Cardiac muscle cell (in vitro differentiated cells and primary cell): ENCODE measurements at places on chromosomes 16 and 17. TPM values are rescaled to one million over a fixed set of nuclear protein-coding genes. Genes with fewer than 3 reads are reported as not detected.

GRCh38 chr17:13947499-13947898 lies 121.8 kb upstream of the COX10 start:
- no peaks in the 10 kb centered on the region for H3K36me3 ChIP-seq
- peaks cover 2% of the 10 kb centered on the region for H3K27me3 ChIP-seq
- no peaks in the 10 kb centered on the region for H3K4me1 ChIP-seq
- H3K27ac ChIP-seq, result no peak overlapping the region

DNA sequence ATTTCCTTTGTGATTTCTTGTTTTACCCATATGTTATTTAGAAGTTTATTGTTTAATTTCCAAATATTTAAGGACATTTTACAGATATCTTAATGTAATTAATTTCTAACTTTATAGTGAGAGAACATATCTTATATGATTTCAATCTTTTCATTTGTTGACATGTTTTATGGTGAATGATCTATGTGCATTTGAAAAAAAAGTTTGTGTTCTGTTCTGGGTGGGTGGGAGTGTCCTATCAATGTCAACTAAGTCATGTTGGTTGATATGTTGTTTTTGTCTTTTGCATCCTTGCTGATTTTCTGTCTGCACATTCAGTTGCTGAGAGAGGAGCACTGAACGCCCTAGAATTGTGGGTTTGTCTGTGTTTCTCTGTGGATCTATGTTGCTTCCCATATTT lies 50.3 kb upstream of the CBFA2T3 start:
- H3K4me3 ChIP-seq, result no peak overlapping the region
- peaks cover 10% of the 10 kb centered on the region for H3K27me3 ChIP-seq
- no peak for DNase-seq
- no peaks in the 10 kb centered on the region for H3K4me1 ChIP-seq
- no peak overlapping the region for H3K27ac ChIP-seq
- H3K36me3 ChIP-seq, result no peaks in the 10 kb centered on the region

GRCh38 chr16:81590714-81591544 lies 146.3 kb downstream of the CMIP start:
- no peaks in the 10 kb centered on the region for H3K27me3 ChIP-seq
- H3K4me1 ChIP-seq, result peaks cover 11% of the 10 kb centered on the region
- H3K4me3 ChIP-seq, result no peak overlapping the region
- H3K36me3 ChIP-seq, result no peaks in the 10 kb centered on the region

DNA sequence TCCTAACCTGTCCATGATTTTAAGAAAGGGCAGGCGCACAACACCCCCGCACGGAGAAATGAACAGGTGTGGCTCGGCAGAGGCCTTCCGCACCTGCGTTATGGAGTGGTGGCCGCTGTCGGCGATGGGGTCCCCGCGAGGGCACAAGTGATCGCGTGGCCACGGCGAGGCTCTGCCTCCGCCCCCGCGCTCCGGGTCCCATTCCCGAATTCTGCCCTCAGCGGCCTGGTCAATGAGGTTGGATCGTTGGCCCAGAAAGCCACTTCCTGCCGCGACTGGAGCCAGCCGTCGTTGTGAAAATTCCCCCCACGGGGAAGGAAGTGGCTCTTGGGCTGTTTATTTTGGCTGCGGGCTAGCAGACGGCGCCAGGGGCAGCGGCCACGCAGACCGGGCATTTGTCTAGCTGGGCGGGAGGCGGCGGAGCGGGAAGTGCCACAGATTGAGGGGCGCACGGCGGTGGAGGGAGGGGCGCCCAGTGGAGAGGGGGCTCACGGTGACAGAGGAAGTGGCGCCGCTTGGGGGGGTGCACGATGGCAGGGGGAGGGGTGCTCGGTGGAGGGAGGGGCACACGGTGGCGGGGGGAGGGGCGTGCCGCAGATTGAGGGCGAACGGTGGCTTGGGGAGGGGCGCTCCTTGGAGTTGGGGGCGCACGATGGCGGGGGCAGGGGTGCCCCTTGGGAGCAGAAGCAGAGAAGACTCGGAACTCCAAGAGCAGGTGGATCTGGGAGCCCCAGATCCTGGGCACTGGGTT lies 25.0 kb downstream of the MRC2 start:
- H3K36me3 ChIP-seq, result no peaks in the 10 kb centered on the region
- peak; percentile 75 for DNase-seq
- peak overlapping the region; percentile 25 for H3K4me3 ChIP-seq
- peak overlapping the region; percentile 79 for H3K27ac ChIP-seq

GRCh38 chr17:63446753-63447470 lies 806 bp upstream of the CYB561 start:
- peak; percentile 91 for DNase-seq
- no peak overlapping the region for H3K27ac ChIP-seq

DNA sequence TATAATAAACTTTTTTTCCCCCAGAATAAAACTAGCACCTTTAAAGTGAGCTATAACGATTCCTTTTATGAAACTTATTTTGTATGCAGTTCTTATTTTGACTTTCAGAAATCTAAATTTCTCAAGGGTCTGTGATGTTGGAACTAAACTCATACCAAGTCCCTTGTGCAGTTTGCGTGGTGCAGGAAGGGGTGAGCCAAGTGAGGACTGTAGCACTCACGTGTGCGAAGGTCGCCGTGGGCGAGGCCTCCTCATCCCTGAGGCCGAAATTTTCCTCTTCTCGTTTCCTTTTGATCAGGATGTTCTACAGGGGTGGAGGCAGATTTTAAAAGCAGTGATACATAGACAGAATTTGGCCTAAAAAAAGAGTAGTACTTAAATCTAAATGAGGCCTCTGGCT lies 73.7 kb downstream of the RPTOR start:
- H3K4me1 ChIP-seq, result no peaks in the 10 kb centered on the region
- no peaks in the 10 kb centered on the region for H3K27me3 ChIP-seq

- no peak overlapping the region for H3K27ac ChIP-seq
- peak overlapping the region; percentile 68 for H3K4me3 ChIP-seq
- no peaks in the 10 kb centered on the region for H3K36me3 ChIP-seq
- DNase-seq, result no peak
These were observed 1.8 kb downstream of the MPP2 start for GRCh38 chr17:43905400-43905984.

- no peaks in the 10 kb centered on the region for H3K27me3 ChIP-seq
- H3K4me3 ChIP-seq, result no peak overlapping the region
- no peak overlapping the region for H3K27ac ChIP-seq
- H3K36me3 ChIP-seq, result no peaks in the 10 kb centered on the region
- peak; percentile 82 for DNase-seq
These were observed 404.1 kb downstream of the WWOX start for GRCh38 chr16:78503602-78504001.

- DNase-seq, result peak; percentile 90
- H3K4me1 ChIP-seq, result no peaks in the 10 kb centered on the region
- no peak overlapping the region for H3K4me3 ChIP-seq
- no peak overlapping the region for H3K27ac ChIP-seq
These were observed 15.0 kb upstream of the SCIMP start for GRCh38 chr17:5249615-5250014.

DNA sequence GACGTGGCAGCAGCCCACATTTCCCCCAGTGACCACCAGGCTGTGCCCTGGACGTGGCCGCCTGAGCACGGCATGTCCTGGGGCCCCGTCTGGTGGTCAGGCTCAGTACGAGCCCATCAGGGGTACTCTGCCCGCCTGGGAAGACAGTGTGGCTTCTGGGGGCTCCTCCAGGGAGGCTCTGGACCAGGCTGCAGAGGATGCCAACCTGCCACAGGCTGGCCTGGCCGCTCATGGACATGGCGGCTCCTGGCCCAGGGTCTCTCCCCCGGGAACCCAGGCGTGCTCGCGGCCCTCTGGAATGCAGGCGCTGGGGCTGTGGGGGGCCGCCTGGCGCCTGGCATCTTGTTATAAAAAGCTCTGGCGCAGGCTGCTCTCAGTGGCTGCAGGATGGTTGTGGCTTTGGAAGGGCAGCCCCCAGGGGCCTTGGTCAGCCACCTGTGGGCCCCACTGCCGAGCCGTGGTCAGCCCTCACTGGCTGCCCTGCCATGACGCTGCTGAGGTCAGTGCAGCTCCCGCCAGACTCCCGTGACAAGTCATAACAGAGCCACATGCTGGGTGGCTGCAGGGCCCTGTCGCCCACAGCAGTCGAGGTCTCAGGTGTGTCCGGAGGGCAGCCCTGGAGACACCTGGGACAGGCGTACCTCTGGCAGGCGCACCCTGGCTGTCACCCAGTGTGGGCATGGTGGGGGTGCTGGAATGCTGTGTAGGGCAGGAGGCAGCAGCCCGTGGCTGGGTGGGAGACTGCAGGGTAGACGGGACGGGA lies 15.0 kb downstream of the CENPX start:
- no peaks in the 10 kb centered on the region for H3K36me3 ChIP-seq
- H3K4me1 ChIP-seq, result peaks cover 6% of the 10 kb centered on the region
- no peak overlapping the region for H3K4me3 ChIP-seq
- H3K27me3 ChIP-seq, result no peaks in the 10 kb centered on the region
- DNase-seq, result no peak

GRCh38 chr17:75785016-75785890 lies 647 bp downstream of the UNK start:
- peak; percentile 97 for DNase-seq
- peaks cover 28% of the 10 kb centered on the region for H3K4me1 ChIP-seq
- H3K27me3 ChIP-seq, result no peaks in the 10 kb centered on the region
- peak overlapping the region; percentile 98 for H3K27ac ChIP-seq
- no peaks in the 10 kb centered on the region for H3K36me3 ChIP-seq

DNA sequence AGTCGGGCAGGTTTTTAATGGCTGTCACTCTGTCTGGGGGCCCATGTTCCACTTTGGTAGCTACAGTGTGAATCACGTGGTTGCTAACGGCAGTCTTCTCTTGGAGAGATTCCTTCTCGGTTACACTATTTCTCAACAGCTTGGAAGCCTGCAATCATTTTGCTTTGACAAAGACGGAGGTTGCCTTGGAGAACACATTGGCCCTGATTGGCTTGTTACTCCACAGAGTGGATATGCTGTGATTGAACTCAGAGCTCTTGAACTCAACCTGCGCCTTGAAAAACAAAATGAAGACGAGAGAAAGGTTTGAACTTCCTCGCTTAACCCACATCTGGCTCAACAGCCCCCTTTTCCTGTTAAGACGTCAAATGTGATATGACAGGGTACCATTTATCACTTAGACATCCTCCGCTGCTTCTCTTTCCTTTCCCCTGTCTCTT lies 218.9 kb downstream of the MAF start:
- H3K36me3 ChIP-seq, result no peaks in the 10 kb centered on the region
- no peak overlapping the region for H3K4me3 ChIP-seq
- no peaks in the 10 kb centered on the region for H3K4me1 ChIP-seq

DNA sequence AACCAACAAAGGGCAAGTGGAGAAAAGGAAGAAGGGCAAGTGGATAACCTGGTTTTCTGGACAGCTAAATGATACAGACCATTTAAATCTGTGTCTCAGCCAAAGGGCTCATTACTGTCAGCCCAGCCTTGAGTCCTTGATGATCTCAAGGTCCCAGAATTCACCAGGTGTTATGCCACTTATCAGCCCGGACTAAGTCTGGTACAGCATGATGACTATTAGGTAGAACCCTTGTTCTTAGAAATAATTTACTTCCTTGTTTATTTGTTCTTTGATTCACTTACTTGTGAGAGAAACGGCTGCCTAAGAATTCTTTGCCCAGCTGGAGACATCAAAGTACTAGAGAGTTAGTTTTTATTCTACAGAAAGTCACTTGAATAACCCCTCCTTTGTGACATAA lies 3.5 kb downstream of the PDILT start:
- no peak for DNase-seq
- no peaks in the 10 kb centered on the region for H3K27me3 ChIP-seq
- H3K4me3 ChIP-seq, result no peak overlapping the region
- H3K36me3 ChIP-seq, result no peaks in the 10 kb centered on the region
- H3K27ac ChIP-seq, result no peak overlapping the region

Gene PITPNM3
- 0.77 and 1.8 TPM in 2 replicates for polyA plus RNA-seq

Gene ALOXE3
- polyA plus RNA-seq, result 0.10 TPM in 1 of 2 replicates, not detected in the other

Gene CCDC47
- 54.7 and 56.5 TPM in 2 replicates for polyA plus RNA-seq

Gene TMED6
- polyA plus RNA-seq, result 0.37 and 0.95 TPM in 2 replicates
